ENCODE measurements at places on chromosomes 6 and 20.

GRCh38 chr6:45625191-45625664, 247.5 kb upstream of the SUPT3H start:
- DNase-seq: peak; percentile 36

- DNase-seq: peak; percentile 37
These were observed 25.0 kb downstream of the TAF8 start for GRCh38 chr6:42075159-42075838.

- DNase-seq: peak; percentile 13
These were observed 184.1 kb upstream of the GMDS start for GRCh38 chr6:2429460-2429859.

DNA sequence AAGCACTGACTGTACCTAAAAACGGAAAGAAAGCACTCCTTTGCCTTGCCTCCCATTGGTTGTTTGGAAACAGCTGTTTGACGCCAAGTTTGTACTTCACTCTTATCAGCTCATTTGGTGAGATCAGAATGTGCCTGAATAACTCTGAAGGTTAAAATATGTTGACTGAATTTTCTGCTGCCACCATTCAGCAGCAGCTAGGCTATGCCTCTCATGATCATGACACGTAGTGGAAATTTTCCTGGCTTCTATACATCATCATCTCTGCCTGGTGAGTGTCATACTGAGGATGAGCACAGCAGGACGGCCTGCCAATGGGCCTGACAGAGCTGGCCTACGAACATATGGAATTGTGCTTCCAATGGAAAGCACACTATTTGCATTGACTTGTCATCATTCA, 704.9 kb upstream of the CITED2 start:
- DNase-seq: no peak

GRCh38 chr20:5548902-5549599, 201.2 kb upstream of the SHLD1 start:
- DNase-seq: no peak

GRCh38 chr20:972256-972655, 29.9 kb downstream of the RSPO4 start:
- DNase-seq: no peak

GRCh38 chr6:24391756-24392405, 10.9 kb upstream of the MRS2 start:
- DNase-seq: no peak

- DNase-seq: no peak
These were observed 7.8 kb downstream of the TMC2 start for GRCh38 chr20:2544211-2544610.

GRCh38 chr20:2749343-2749950, 51.0 kb downstream of the CPXM1 start:
- no peak for DNase-seq

- no peak for DNase-seq
These were observed 137.6 kb upstream of the RPS6KA2 start for GRCh38 chr6:166764473-166765233.

DNA sequence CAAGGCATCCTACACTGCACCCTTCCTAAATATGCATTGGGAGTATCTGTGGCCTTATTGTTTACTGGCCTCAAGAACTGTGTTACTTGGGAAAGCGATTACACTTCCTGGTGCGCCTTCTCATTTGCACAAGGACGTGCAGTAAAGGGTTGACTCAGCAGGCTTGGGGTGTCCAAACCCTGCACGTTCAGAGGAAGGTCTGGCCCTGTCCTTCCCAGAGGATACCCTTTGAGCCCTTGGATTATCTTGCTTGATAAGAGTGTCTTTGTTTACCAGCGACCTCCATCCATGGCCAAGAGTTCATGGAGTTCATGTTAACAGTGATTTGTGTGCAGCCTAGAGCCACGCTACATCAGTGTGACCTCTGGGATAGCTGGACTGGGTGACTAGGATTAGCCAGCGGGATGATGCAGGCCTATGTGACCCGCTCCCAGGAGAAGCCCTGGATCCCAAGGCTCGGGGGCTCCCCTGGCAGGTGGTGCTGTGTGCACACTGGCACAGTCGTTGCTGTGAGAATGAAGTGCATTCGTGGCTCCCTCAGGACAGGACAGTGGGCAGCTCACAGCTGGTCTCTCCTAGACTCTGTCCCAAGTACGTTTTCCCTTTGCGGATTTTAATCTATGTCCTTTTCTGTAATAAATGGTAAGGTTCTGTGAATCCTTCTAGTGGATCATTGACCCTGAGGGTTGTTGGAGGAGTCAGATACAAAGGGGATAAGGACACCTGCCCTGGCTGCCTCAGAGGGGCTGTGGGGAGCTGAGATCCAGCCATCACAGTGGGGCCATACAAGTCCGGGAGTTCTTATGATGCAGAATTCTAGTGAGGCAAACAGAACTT, 73.5 kb downstream of the TTLL2 start:
- DNase-seq: no peak
